ENCODE measurements at places on chromosomes 7 and 10.
A peak's percentile ranks its signal among the peaks of the same experiment; 100 is the strongest.

DNA sequence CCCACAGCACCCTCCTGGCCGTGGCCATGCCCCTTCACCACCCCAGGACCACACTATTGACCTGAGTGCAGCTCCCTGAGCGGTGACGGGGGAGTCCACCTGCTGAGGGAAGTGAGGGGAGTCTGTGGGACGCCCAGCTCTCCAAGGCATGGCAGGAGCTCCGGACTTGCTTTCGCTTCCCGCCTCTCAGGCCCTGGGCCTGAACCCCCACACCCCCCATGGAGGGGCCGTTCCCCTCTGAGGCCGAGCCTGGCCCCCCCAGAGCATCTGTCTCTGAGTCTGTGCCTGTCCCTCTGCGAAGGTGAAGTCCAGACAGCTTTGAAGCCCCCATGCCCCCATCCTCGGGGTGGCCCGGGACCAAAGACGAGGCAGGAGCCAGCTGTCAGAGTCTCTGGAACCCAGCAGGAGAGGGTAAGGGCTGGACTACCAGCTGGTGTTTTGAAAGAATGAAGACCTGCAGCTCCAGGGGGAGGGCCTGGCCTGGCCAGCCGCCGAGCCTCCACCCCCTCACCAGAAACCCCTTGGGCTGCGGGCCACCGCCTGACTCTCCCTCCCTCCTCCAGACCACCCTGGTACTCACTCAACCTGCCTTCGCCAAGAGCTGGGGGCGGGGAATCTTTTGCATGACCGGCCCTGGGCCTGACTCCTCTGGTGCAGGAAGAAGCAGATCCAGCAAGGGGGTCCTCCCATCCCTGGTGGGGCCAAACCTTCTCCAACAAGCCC is 114.0 kb downstream of the PDGFA start:
- DNase-seq: no peak

DNA sequence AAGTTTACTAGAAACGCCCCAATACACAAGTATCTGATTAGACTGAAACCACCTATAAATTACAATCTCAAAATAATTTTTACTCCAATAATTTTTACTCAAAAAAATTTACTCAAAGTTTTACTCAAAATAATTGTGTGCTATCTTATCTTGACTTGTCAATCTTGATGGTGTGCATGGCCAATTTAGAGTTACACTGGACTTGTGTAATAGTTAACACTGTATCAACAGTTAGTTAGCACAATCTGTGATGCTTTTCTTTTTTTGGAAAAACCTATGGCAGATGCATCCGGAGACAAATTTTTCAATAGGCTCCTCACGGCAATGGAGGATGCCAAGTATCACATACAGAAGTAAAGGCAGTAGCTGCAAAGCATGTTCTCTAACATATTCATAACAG is 24.9 kb downstream of the LMOD2 start:
- DNase-seq: no peak

GRCh38 chr10:67723601-67724000 is 27.6 kb upstream of the CTNNA3 start:
- no peak for DNase-seq

GRCh38 chr7:18140943-18141342 is 113.3 kb upstream of the PRPS1L1 start:
- no peak for DNase-seq

GRCh38 chr10:124016804-124017375 is 76.5 kb downstream of the CHST15 start:
- no peak for DNase-seq

- no peak for DNase-seq
Measured at GRCh38 chr10:97479939-97480338, 18.3 kb downstream of the MMS19 start.

GRCh38 chr7:32762925-32763293 is 128.7 kb downstream of the KBTBD2 start:
- DNase-seq: no peak

GRCh38 chr10:75809003-75809402 is 377.6 kb downstream of the LRMDA start:
- DNase-seq: no peak

- DNase-seq: no peak
Measured at GRCh38 chr10:88958721-88959120, 6.1 kb upstream of the ACTA2 start.

DNA sequence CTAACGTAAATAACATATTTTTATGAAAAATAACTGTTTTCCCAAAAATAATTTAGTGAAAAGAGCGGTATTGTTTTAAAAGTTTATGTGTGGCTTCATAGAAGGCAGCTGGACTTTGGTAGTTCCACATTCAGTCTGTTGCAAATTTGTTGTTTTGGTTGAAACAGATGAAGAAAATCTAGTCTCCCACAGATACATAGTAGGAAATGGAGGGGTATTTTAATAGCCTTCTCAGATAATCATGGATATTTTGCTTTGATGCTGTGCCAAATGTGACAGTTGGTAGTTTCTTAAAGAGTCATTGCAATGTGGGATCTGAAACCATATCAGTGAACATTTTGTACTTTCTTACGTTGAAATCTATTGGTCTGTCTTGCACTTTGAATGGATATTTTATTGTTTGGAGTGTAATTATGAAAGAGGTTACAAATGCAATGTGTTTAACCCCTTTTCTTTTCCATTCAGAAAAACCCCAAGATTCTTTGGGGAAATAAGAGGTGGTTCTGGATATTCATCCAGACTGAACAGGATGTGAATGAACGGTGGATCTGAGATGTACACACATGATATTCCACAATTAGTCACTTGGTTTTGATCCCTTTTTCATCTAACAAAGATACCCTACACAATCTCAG is 10.4 kb downstream of the ZNF365 start:
- no peak for DNase-seq

- no peak for DNase-seq
Measured at GRCh38 chr10:80075781-80076180, 2.7 kb upstream of the TMEM254 start.

GRCh38 chr10:94219829-94220228 is 142.9 kb downstream of the NOC3L start:
- no peak for DNase-seq

DNA sequence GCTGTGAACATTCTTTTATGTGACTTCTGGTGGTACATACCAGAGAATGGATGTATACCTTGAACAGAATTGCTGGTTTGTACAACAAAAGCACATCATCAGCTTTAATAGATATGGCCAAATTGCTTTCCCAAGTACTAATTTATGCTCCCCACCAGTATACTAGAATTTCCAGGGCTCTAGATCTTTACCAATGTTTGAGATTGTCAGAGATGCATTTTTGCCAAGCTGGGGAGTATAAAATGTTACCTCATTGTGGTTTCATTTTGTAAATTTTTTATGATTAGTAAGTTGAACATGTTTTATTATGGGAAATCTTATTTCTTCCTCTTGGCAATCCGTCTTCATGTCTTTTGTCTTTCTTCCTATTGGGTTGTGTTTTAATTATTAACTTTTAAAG is 179.9 kb upstream of the TMEM106B start:
- no peak for DNase-seq

- no peak for DNase-seq
Measured at GRCh38 chr7:12199363-12199762, 11.7 kb upstream of the TMEM106B start.

DNA sequence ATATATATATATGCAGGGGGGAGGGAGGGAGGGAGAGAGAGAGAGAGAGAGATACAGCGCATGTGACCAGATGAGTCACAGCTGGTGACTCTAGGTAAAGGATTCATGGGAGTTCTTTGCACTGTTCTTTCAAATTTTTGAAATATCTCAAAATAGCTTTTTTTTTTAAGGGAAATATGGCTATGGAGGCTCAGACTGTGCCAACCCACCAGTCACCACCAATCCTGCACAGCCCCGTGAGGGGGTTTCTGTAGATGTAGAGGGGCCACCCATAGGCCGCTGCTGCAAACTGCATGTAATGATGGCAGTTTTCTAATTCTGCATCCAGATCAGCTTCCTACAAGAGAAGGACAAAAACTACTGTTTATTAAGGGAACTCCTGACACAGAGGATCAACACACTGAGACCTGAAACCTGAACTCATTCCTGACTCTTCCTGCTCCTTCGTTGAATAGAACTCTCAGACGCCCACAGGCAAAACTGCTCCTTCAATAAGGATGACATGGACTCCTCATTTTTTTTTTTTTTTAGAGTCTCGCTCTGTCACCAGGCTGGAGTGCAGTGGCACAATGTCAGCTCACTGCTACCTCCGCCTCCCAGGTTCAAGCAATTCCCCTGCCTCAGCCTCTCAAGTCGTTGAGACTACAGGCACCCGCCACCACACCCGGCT is 17.3 kb downstream of the DAGLB start:
- no peak for DNase-seq

DNA sequence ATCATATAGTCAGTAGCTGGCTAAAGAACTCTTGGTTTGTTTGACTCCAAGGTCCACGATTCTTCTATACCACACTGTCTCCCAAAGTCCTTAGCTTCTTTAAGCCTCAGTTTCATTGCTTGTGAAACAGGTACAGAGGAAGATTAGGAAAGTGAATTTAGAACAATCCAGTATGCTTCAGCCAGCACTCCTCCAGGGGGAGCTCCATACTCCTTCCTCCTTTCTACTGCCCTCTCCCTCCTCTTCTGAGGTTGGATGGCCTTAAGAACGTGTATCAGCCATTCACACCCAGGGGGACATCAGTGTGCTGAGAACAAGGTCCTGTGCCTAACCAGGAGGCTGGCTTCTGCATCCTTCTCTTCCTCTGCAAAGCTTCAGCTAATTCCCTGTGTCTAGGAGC is 54.8 kb upstream of the CALD1 start:
- no peak for DNase-seq

- no peak for DNase-seq
Measured at GRCh38 chr7:92534572-92534971, 6.0 kb downstream of the RBM48 start.

DNA sequence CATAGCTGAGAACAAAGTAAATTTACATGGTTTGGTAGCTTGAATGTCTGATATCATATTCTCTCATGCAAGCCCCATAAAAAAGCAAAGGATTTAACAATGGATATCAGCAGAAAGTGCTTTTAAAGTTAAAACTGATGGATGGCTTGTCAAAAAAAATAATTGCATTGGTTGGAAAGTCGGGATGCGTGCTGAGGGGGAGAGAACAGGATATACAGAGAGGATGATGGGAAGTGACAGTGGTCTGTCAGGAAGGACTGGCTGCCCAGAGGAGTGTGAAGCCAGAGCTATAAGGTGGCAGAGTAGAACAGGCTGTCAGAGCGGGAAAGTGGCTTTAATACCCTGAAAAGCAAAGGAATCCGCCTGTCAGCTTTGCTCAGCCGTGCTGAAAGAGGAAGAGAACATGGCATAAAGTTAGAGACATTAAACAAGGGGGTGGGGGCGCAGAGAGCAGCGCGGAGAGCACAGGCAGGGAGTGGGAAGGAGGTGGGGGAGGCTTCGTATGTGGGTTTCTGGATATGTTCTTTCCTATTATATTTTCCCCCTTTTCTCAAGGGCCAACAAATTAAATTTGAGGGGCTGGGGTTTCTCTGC is 493.0 kb downstream of the LRMDA start:
- DNase-seq: no peak

GRCh38 chr7:121328508-121329190 is at the start of gene WNT16:
WNT16 (plus strand) TSS chr7:121329000; CDS start chr7:121329293, 293 bp downstream.
- no peak for DNase-seq

GRCh38 chr7:47534322-47535034 is 47.4 kb downstream of the TNS3 start:
- DNase-seq: no peak

- peak; percentile 39 for DNase-seq
Measured at GRCh38 chr7:148962823-148963582, 65.3 kb downstream of the PDIA4 start.

Data from activated CD8-positive, alpha-beta memory T cell treated with anti-CD3 and anti-CD28 coated beads for 4 hours (primary cell).